ENCODE measurements at places on chromosomes 12 and 14. TPM values are rescaled to one million over a fixed set of nuclear protein-coding genes. Genes with fewer than 3 reads are reported as not detected.

- no peak for DNase-seq
Measured at GRCh38 chr12:30416631-30417030, 279.0 kb downstream of the IPO8 start.

- no peak for DNase-seq
Measured at GRCh38 chr12:96876966-96877365, 30.1 kb upstream of the NEDD1 start.

DNA sequence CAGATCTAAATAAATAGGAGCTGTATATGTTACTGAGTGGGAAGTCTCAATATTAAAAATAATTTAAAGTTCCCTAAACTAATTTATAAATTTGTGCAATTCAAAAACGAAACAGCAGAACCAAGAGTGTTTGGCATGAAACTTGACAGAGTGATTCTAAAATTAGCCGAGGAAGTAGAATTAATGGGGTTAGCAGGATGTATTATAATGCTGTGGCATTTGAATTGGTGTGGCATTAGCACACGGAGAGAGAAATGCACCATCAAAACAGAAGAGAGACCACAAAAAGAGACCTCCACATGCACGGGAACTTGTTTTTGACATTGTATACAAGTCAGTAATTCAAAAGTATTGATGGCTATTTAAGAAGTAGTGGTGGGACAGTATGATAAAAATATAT lies 366.0 kb upstream of the RGS6 start:
- no peak for DNase-seq

GRCh38 chr14:22291406-22291805 lies 297.6 kb downstream of the DAD1 start:
- no peak for DNase-seq

- DNase-seq: no peak
Measured at GRCh38 chr12:54634795-54635194, at the start of gene LACRT. LACRT (minus strand) TSS chr12:54634895; CDS start chr12:54634841, 54 bp downstream.

- no peak for DNase-seq
Measured at GRCh38 chr14:51209457-51209856, 30.6 kb upstream of the TMX1 start.

DNA sequence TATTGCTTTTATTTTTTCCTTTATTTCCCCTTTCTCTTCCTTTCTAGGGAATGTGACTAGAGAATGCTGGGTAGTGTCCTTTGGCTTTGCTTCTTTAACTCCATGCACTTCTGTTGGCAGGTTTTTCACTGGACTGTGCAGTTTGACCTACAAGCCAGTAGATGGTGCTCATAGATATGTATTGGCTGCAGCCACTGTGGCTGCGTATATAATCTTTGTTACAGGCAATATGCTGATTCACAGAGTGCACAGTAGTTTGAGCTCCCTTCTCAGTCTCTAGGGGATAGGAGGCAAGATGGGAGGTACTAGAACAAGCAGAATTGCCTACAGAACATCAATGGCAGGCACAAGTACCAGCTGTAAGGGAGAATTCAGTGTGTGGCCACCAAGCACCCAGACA lies 503.5 kb downstream of the LRFN5 start:
- DNase-seq: no peak

GRCh38 chr14:103066399-103066798 lies 9.1 kb upstream of the CDC42BPB start:
- DNase-seq: no peak

DNA sequence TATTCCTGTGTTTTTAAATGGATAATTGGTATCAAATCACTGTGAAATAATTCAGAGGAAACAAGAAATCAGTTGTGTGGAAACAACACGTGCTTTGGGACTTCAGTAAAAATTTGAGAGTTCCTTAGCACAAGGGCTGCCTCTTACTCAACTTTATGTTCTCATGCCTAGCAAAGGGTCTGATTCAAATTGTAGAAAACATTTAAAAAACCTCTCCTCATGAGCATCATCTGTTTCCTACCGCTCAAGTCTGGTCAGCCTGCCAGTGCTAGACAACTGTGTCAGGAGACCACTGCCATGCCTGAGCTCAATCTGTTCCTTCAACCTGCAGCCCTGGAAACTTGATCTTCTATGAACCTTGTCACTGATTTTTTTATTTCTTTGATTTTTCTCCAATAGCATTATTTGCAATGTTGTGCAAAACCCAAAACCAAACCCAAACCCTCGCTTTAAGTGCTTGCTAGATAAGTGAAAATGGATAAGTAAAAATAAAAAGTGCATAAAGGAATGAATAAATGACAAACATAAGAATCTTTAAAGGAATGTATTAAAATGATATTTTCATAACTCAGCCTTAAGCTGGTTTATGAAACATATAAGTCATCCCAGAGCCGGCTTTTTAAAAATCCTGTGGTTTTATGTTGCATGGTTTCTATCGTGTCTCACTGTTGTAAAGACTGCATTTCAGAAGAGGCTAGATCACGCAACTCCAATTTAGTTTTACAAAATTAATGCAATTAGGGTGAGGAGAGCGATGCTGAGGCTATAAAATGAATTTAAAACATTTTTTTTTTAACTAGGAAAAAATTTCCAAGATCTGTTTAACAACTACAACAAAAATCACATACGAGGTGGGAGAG lies 361.2 kb upstream of the PDE3A start:
- DNase-seq: peak; percentile 70

Gene HHIPL1
- polyA plus RNA-seq: 1.7 TPM

Data from BJ (cell line).